ENCODE measurements at places on chromosomes 6 and 20.

- DNase-seq = no peak
These were observed 80.9 kb downstream of the HAO1 start for GRCh38 chr20:7859356-7859802.

- DNase-seq = no peak
These were observed 174.5 kb upstream of the TAB2 start for GRCh38 chr6:149142924-149143429.

- no peak for DNase-seq
These were observed 43.7 kb downstream of the SHLD1 start for GRCh38 chr20:5793916-5794315.

GRCh38 chr6:79048611-79049010, 29.4 kb downstream of the PHIP start:
- DNase-seq = no peak

- no peak for DNase-seq
These were observed 448 bp upstream of the RIN2 start for GRCh38 chr20:19757487-19758132.

DNA sequence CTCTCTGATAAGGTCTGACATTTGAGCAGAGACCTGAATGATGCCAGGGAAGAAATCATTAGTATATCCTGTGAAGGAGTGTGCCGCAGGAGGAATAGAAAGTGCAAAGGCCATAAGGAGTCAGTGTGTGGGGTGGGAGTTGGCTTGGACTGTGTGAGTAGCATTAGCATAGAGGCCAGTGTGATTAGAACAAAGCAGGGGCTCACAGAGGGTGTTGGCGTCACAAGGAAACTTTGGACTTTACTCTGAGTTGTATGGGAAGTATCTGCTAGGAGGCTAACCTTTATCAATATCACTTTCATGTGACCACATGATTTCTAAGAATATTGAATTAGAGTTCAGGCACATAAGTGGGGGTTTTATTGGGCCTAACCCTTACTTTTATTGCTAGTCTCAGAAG, 12.1 kb downstream of the TMEM200A start:
- DNase-seq = no peak

DNA sequence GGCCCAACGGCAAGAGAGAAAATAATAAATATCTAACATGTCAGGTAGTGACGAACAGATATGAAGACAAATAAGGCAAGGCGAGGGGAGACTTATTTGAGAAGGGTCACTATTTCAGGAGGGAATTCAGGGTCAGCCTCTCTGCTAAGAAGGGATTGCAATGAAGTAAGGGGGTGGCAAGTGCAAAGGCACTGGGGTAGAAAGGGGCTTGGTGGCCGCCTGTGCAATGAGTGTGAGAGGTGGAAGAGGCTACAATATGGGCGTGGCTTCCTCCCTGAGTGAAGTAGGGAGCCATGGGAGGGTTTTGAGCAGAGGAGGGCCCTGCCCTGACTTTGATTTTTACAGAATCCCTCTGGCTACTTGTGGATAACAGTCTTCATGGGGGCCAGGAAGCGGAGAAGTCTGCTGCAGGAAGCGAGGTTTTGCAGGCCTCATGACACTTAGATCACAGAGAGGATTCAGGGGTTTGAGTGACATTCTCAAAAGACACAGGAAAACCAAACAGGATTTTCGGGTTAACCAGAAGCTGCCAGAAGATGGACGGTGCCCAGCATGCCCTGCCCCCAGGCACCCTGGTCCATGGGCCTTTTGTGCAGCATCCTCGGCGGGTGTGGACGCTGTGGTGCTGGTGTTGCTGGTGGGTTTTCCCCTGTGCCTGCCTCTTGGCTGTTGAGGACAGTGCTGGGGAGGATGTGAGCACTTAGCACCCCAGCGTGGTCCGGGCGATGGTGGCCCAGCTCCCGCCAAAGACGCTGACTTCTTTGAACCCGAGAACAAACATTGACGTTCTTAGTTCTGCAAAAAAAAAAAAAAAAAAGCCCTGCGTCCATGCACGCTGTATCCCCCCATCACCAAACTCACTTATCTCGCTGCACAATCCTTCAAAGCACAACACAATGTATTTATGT, 124.2 kb upstream of the PTPN1 start:
- peak; percentile 77 for DNase-seq

- DNase-seq = no peak
These were observed 47.7 kb downstream of the SPATA2 start for GRCh38 chr20:49867453-49868215.

DNA sequence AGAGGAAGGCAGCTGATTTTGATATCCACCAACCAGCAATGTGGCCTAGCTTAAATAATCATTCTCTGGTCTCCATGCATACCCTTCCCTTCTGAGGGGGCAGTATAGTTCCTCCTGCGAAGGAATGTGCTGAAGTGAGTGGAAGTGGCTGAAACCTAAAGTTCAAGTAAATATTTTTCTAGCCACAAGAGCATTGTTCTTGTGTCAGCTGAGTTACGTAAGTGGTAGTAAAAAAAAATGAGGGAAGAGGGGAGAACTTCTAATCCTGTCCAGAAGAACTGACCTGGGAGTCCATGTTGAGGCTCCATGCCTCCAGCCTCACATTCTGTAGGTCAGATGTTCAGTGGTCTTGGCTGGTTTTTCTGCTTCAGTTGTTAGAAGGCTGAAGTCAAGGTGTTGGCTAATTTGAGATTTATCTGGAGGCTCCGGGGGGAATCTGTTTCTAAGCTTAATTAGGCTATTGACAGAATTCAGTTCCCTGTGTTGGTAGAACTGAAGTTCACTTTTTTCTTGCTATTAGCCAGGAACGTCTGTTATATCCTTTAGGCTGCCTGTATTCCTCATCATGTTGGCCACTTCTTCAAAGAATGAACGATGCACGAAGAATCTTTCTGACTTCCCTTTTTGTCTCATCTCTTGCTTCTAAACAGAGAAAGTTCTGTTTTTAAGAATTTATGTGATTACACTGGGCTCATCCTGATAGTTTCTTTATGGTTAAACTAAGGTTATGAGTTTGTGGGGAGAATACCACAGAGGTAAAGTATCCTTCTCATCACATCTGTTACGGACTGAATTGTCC, 207.1 kb upstream of the PRSS16 start:
- no peak for DNase-seq

GRCh38 chr6:120918137-120918536, 416.1 kb downstream of the TBC1D32 start:
- DNase-seq = no peak

GRCh38 chr6:167735951-167736288, 90.8 kb upstream of the AFDN start:
- no peak for DNase-seq

GRCh38 chr6:81572020-81572419, 180.5 kb downstream of the TENT5A start:
- DNase-seq = no peak

- no peak for DNase-seq
These were observed 245.2 kb downstream of the PREX1 start for GRCh38 chr20:48582673-48582985.

- no peak for DNase-seq
These were observed at the start of gene CST3 for GRCh38 chr20:23637282-23638221. Gene CST3, minus strand, starts transcription at chr20:23637955. Its CDS starts 93 bp downstream, at chr20:23637862.

GRCh38 chr20:33664085-33664761, 2.1 kb downstream of the C20orf144 start:
- no peak for DNase-seq

DNA sequence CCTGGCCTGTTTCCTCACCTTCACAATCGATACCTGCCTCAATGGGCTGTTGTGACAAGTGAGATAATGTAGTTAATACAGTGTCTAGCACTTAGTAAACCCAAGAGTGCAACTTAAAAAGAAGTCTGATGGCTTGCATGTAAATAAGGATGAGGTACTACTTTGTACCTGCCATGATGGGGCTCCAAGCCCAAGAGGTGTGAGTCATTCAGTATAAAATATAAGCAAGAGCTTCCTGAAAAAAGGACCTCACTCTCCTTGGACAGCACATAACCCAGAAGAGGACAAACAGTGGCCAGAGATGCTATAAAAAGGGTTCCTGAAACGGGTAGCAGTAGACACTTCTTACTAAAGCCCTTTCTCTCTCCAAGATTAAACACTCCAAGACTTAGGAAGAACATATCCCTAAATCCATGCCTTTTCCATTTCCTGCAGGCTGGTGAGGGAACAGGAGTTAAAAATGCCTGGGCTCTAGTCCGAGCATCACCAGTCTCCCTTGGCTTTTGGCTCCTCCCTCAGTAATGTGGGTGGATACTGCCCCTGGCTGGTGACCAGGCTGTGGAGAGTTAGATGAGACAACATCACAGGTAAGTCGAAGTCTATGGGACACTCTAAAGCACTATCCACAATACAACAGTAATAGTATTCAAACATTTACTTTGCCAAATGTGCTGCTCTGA, 4.3 kb downstream of the UBE2V1 start:
- DNase-seq = no peak

- DNase-seq = no peak
These were observed 18.6 kb downstream of the HMGCLL1 start for GRCh38 chr6:55560290-55560885.

GRCh38 chr6:130229645-130230044, 6.9 kb upstream of the SAMD3 start:
- peak; percentile 29 for DNase-seq

GRCh38 chr6:35358086-35358485, 15.7 kb downstream of the PPARD start:
- no peak for DNase-seq

Data from central memory CD4-positive, alpha-beta T cell (primary cell).